ENCODE measurements at places on chromosomes 3 and 15.

DNA sequence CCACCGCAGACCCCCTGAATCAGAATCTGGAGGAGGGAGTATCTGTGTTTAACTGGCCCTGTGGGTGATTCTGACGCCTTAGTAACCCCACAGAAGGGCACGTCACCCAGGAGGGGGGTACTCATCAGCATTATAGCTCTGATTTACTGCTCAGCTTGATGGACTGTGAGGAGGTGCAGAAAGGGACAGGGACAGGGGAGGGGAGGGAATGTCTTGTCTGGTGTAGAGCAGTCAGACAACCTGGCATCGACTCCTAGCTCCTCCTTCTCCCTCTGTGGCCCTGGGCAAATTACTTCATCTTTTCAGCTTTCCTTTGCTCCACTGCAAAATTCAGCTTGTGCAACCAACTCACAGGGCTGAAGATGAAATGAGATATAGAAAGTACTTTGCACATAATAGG, 42.3 kb upstream of the GLCE start:
- DNase-seq: no peak

DNA sequence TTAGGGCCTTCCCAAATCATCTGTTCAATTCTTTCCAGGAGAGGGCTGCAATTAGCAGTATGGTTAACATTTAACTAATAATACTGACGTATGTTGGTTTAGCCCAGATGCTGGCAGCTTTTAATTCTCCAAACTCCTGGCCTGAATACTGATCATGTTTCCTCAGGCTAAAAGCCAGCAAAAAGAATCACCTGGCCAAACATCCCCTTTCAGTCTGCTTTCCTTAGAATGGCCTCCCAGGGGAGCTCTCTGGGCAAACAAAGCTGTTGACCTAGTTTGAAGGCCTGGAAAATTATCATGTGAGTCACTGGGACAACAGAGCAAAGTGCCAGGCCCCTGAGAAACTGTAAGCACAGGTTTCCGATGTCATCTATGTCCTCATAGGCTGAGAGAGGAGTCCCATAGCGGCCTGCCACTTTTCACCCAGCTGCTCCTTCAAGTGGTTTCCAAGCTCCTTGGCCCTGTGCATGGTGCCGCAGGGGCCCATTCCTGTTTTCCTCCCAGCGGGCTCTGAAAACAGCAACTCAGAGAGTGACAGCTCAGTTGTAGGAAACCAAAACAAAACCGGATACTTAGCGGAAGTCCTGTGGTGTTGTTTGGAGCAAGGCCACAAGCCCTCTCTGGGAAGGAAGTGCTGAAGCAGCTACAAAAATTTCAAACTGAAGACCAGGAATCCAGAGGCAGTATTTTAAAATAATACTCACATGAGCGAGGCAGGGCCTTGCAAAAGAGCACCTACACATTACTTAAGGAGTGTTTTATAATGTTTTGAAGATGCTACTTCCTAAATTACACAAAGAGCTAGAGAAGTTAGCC, 36.5 kb upstream of the RAB11A start:
- DNase-seq: peak; percentile 92

- no peak for DNase-seq
These were observed 33.7 kb downstream of the DENND6A start for GRCh38 chr3:57659004-57659673.

- no peak for DNase-seq
These were observed 2.4 kb upstream of the RPL29 start for GRCh38 chr3:51997935-51998596.

Measured in hindlimb muscle (tissue), 1 donor.